ENCODE measurements at places on chromosomes 13 and 19.

GRCh38 chr13:113856716-113857065 is 7.2 kb downstream of the GAS6 start:
- DNase-seq: no peak

DNA sequence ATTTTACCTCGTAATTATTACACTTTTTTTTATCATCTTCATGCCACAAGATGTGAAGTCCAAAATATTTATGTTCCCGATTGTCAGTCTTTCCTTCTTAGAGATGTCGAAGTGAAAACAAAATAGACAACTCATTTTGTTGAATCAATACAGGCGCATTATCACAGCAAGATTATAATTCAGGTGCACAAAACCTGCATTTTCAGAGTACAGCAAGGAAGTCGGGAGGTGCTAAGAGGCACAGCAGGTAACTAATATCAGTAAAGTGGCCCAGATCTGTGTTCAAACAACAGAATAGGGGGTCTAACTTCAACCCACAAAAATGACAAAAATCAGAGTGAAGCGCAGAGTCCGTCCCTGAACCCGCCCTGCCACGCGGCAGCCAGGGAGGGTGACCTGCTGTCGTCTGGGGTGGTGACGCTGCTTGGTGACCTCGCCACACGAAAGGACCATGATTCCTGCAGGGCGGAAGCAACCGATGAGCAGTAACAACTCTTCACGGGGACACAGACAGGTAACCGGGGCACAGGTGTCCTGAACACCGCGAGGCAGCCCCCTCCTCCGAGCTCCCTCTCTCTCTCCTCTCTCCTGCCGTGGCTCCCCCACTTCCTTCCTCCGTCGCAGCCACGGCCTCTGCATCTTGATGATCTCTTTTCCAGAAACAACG is 50.9 kb upstream of the SPACA7 start:
- DNase-seq: no peak

DNA sequence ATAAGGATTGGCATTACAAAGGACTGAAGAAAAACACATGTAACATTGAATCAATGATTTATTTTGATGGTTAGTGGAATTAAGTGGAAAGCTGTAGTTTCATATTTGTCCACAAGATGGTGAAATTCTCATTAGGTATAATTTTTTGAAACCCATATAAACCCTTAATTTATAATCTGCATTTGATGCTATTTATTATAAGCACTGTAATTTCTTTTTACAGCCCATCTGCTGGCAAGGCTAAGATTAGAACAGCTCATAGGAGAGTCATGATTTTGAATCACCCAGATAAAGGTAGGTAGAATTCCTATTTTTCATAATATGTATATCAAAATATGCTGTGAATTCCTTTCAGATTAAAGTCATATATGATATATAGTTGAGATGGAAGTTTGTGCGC is 62.2 kb downstream of the DNAJC15 start:
- DNase-seq: no peak

DNA sequence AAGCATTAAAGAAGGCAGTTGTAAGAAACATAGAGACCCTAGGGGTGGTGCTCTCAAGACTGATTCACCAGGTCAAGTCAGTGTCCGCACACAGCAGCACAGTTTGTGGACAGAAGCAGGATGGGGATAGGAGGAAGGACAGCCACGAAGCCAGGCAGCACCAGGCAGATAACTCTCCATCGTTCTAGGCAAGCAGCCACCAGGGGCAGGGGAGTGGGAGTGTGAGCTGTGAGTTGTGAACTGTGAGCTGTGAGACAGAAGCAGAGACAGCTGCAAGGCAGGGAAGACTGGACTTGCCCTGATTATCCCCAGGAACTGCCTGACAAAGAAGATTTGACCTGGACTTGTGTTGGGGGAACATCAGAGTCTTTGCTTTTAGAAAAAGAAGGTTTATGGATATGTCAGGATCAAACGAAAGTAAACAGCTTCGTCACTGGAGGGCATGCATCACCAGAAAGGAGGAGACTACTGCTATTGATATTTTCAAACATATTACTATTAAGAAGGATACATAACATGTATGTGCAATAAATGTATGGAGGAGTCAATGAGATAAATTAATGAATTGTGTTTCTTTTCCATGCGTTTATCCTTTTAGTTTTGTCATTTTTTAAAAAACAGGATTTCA is 286.1 kb downstream of the IRS2 start:
- DNase-seq: no peak

- no peak for DNase-seq
These were observed 46.4 kb downstream of the ZNF85 start for GRCh38 chr19:20969498-20969897.

DNA sequence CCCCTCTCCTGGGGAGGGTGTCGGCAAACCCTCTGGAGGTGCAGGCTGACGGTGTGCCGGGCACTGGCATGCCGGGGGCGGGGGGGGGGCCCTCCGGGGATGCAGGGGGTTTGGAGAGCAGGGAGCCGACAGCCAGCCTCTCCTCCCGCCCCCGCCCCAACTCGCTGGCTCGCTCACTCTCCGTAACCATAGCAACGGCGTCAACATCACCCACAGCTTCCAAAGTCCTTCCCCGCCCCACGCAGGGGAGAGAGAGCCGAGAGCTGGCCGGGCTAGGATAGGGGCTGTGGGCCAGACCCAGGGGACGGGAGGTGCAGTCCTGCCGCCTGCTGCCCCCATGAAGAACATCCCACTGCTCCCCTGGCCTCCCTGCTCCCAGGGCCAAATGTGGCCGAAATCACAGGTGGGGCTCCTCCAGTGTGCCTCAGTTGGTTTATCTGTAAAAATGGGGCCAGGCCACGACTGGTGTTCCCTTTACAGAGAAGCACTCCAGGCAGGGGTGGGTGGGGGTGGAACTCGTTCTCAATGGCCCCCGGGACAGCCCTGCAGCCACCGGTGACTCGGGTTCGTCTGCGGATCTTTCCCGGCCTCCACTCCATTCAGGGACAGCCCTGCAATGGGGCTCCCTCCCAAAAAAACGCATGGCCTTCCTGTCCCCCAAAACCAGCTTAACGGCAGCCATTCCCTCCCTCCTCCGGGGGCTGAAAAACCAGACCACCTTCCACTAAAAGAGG is 3.2 kb downstream of the KLF16 start:
- DNase-seq: peak; percentile 62

- no peak for DNase-seq
These were observed 15.3 kb downstream of the GADD45B start for GRCh38 chr19:2491130-2491801.

GRCh38 chr19:29590278-29590677 is 15.8 kb upstream of the POP4 start:
- no peak for DNase-seq

GRCh38 chr13:84684048-84684662 is 801.9 kb upstream of the SLITRK1 start:
- DNase-seq: no peak

- no peak for DNase-seq
These were observed 805 bp upstream of the PTOV1 start for GRCh38 chr19:49850221-49850486.

GRCh38 chr13:90557626-90558025 is 789.9 kb upstream of the MIR17HG start:
- DNase-seq: no peak

DNA sequence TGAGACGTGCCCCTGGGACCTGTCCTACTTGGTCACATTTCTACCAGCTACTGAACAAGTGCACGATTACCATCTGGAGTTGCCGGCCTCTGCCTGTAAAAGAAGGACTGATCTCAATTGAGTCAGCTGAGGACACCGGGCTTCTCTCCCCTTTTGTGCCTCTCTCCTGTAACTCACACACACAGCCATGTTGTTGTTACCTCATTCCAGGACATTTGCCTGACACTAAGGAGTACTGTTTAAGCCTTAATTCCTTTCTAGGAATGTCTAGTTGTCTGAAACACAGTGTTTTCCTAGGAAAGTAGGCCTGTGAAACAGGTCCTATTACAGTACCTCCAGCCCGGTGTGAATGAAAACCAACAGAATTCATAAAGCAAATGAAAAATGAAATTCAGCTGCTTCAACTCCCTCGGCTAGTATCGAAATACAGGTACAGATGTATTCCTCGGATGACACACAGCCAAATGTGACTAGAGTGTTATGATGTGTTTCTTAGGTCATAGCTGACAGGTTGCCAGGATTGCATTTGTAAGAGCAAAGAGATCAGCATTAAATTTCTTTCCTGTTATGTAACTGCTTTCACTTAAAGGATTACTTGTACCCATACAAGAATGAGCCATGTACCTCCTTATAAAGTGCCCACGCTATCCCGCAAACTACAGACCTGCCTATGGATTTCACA is 152.0 kb upstream of the IRS2 start:
- no peak for DNase-seq

GRCh38 chr13:31274390-31274789 is 74.6 kb downstream of the B3GLCT start:
- DNase-seq: no peak

GRCh38 chr13:60078226-60078625 is 85.5 kb downstream of the DIAPH3 start:
- DNase-seq: no peak

- DNase-seq: no peak
These were observed 28.2 kb upstream of the C13orf46 start for GRCh38 chr13:114002009-114002544.

GRCh38 chr13:53237696-53238095 is 209.1 kb downstream of the OLFM4 start:
- DNase-seq: no peak

- no peak for DNase-seq
These were observed 904 bp upstream of the SIGLEC9 start for GRCh38 chr19:51123802-51124201.

DNA sequence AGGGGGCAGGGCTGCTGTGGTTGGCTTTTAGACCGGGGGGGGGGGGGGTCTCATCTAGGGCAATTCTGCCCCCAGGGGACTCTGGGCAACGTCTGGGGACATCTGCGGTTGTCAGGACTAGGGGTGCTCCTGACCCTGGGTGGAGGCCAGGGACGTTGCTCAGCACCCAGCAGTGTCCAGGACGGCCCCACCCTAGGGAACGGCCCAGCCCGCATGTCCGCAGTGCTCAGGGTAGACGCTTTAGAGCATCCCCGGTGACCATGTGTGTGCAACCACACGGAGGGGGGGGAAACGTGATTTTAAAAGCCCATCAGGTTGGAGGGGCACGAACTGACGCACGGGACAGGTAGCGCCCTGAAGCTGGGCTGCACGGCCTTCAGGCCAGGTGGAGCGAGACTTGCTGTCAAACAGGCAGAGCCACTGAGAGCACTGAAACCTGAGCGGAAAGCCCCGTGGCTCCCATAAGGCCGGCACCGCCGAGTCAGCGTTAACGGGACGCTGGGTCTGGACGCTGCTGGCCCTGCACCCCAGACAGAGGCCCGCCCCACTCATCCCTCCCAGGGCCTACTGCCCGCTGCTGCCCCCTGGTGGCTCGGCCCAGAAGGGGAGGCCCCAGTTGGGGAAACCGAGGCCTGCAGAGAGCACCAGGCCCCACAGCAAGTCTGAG is 8.3 kb downstream of the CACTIN start:
- DNase-seq: no peak

DNA sequence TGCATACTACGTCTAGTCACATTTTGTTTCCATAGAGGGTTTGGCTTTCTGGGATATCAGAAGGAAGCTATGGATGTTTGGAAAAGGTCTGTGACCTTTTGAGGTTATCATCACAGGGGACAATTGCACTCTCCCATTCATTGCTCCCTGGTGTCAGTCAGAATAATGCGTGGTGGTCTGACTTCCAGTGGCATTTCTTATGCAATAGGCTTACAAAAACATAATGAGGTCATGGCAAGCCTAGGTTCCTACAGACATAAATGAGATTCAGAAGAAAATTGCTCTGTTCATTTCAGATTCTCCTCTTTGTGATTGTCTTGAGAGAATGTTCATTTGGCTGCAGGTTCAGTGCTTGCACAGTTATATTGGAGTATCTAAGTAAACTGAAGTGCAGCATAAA is 54.6 kb downstream of the ARHGAP35 start:
- DNase-seq: no peak

DNA sequence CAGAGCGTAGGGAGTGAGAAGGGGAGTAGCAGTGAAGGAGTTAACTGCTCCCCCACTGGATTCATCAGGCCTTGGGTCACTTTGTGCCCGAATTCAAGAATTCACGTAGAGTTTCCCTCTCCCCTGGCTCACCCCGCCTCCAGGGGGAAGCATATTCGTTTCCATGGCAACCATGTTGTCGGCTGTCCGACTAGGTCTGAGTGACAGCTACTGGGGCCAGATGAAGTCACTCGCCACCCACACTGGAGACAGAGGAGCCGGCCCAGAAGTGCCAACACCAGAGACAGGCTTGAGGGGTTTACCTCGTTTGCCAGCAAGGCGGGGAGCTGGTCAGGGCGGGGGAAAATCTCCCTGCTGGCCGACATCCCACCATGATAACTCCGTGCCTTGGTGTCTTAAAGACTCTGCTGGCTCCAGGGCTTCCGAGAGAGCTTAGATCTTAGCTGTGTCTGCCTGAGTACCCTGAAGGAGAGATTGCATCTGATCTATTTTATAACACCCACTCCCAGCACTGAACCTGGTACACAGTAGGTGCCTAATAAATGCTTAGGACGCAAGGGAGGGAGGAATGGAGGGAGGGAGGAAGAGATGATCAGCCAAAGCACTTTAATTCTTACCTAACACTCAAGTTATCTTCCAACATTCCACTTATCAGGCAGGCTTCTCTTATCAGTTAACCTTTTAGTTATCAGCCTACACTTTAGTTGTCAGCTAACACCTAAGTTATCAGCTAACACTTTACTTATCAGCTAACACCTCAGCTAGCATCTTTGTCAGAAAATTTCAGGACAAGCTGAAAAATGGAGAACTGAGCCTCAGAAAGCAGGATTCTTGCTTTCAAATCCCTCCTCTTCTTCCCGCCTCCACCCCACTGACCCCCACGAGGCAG is 57.2 kb upstream of the ZNRF4 start:
- DNase-seq: no peak

DNA sequence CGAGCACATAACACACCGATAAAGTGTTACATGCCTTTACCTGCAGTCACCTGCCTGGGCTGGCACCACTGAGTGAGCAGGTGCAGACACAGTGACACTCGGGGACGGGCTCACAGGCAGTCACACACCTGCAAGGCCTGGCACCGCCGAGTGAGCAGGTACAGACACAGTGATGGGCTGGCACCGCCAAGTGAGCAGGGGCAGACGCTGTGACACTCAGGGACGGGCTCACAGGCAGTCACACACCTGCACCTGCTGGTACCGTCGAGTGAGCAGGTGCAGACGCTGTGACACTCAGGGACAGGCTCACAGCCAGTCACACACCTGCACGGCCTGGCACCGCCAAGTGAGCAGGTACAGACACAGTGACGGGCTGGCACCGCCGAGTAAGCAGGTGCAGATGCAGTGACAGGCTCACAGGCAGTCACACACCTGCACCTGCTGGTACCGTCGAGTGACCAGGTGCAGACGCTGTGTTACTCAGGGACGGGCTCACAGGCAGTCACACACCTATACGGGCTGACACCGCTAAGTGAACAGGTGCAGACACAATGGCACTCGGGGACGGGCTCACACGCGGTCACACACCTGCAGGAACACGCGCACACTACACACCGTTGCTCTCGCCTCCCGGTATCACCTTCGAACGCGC is 470 bp downstream of the ZNF835 start:
- DNase-seq: no peak

- no peak for DNase-seq
These were observed 2.7 kb upstream of the RUBCNL start for GRCh38 chr13:46389457-46390451.

All from T-helper 22 cell (primary cell).